ENCODE measurements at places on chromosomes 6 and 20. TPM values are rescaled to one million over a fixed set of nuclear protein-coding genes. Genes with fewer than 3 reads are reported as not detected.

DNA sequence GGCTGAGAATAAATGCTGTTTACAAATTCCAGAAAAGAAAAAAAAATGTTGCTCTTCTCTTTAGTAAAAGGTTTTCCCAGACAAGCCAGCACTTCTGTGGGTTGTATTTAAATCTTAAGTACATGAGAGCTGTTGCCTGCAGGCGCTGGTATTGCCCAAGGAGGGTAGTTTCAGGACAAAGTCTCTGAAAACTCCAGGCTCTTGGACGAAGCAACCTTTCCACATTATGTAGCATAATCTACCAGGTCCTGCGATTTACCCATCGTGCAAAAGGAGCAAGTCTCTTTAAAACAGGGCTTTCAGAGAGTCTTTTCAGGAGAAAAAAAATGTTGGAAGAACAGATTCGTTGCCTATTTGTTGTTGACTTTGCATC is 65.6 kb downstream of the PLG start:
- no peak for DNase-seq

DNA sequence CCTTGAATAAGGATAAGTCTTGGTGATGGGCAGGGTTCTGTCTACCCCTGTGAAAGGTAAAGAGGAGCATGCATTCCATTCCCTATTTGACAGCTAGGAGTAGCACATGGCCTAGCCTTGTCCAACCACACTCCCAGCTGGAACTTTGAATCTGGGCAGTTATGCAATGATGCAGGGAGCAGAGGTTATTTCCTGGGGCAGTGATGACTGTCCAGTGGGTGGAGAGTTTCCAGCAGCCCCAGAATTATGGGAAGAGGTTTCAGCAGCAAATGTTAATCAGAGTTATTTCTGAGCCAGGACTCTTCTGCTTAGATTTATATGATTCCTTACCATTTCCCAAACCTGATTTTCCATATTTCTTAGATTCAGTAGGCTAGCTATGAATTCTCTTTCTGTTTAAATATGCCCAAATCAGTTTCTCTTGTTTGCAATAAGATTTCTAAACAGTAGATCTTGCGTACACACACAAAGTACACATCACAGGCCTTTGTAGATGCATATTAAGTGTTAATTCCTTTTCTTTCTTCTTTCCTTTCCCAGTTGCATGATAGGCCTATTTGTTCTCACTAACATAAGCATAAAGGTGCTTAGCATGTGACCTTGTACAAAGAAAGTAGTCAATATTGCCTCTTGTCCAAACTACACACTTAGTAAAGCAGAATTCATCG is 17.3 kb upstream of the TXLNB start:
- DNase-seq: no peak

DNA sequence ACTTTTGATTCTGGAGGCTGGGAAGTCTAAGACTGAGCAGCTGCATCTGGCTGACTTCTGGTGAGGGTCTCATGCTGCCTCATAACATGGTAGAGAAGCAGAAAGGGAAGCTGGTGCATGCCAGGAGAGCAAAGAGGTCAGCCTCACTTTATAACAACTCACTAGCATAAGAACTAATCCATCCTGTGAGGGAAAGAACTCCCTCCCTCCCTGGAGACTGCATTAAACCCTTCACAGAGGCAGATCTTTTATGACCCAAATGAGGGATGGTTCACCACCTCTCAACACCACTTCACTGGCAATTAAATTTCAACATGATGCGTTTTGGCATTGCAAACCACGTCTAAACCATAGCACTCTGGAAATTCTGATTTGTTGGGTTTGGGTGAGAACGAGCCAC is 33.9 kb downstream of the STXBP5 start:
- no peak for DNase-seq

GRCh38 chr20:31568773-31569162 is 36.3 kb upstream of the ID1 start:
- no peak for DNase-seq

The PARD6B gene
- total RNA-seq: 3.7 TPM

The DEFB128 gene
- total RNA-seq: not detected

The GPX5 gene
- total RNA-seq: not detected

The HLA-DOB gene
- 0.35 TPM for total RNA-seq

Data from cardiac septum (tissue), 1 donor.